ENCODE measurements at places on chromosomes 7 and 10.
A peak's percentile ranks its signal among the peaks of the same experiment; 100 is the strongest.

DNA sequence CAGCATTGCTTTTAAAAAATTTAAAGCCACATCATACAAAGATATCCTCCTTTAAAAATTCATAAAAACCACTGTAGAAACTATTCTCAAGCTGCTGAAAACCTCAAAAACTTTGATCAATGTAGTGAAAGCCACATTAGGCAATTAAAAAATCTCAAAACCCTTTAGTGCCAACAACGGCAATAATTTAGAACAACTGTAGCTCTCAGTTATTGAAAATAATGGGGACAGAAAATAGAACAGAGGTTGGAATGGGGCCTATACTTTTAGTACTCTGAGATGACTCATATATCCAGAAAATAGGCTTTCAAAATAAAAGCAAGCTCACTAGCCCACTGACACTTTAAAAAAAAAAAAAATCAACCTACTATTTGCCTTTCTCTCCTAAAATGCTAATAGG is 87.5 kb downstream of the GSAP start:
- no peak for DNase-seq

GRCh38 chr10:92829786-92830377 is 18.4 kb upstream of the EXOC6 start:
- DNase-seq = no peak

DNA sequence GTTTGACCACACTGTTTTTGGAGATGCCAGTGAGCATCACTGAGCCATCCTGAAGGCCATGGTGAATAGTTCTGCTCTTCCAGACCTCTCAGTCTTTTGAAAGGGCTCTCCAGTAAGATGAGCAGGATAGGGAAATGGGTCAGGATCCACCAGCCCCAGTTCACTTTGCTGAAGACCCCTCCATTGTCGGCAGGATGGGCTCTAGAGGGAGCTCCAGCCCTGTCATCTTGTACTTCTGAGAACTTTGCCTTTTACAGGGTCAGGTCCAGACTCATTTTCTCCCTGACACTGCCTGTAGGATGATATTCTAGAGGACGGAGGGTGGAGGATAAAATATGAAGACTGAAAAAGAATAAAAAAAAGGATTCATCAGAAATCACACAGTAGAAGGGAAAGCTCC is 13.1 kb downstream of the LHFPL3 start:
- DNase-seq = no peak

DNA sequence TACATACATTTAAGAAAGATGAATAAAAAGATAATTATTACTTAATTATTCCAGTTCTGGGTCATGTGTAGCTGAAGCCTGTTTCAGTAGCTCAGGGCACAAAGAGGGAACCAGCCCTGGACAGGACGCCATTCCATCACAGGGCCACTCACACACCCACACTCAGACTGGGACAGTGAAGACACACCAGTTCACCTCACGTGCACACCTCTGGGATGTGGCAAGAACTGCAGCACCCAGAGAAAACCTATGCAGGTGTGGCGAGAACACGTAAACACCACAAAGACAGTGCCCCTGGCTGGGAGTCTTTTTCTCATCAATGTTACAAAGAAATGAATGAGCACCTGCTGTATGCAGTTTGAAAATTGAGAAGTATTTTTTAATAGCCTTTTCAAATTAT is 1.6 kb upstream of the IDI1 start:
- no peak for DNase-seq

GRCh38 chr7:138214926-138215325 is 138.7 kb downstream of the AKR1D1 start:
- no peak for DNase-seq

DNA sequence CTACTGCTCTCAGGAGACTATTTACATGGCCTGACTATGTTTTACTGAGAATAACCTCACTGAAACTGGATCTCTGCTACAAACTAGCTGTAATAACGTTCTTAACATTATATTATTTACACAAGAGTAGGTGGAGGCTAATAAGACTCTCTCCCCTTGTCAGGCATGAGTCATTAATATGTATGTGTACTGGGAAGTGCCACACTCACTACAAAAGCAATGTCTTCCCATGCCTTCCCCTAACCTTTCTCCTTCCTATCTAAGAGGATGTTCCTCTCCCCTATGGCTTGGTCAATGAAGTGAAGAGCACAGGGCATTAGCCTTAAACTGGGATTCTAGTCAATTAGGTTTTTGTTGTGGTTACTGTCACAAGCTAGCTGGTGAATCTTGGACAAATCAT is 147.9 kb downstream of the DGKB start:
- no peak for DNase-seq

GRCh38 chr7:12674053-12674452 is 13.4 kb upstream of the ARL4A start:
- DNase-seq = no peak

DNA sequence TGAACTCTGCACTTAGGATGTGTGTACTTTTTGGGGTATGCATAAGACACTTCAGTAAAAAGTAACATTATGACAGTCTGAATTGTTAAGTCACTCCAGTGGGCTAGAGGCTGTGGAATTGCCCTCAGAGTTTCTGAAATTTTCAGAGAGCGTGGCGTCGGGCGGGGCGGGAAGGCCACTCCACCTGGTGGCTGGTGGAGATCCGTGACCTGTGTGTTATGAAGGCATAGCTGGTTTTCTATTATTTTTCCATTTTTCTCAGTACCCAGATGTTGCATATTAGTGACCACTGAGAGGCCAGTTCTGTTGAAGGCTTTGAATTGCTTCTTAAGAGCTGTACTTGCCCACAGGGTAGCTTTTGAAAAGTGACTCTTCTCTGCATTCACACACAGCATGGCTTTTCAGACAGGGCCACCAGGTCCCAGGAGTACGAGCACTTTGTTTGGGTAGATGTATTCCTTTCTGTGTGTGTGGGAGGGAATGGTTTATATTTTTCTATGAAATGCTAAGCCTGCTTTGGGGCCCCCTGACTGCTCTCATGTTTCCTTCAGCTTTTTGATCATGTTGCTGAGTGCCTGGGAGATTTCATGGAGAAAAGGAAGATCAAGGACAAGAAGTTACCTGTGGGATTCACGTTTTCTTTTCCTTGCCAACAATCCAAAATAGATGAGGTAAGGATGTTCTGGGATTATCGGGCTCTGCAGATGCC is 52.3 kb downstream of the TACR2 start:
- DNase-seq = no peak

GRCh38 chr10:110286841-110287240 is 17.9 kb downstream of the SMNDC1 start:
- no peak for DNase-seq

DNA sequence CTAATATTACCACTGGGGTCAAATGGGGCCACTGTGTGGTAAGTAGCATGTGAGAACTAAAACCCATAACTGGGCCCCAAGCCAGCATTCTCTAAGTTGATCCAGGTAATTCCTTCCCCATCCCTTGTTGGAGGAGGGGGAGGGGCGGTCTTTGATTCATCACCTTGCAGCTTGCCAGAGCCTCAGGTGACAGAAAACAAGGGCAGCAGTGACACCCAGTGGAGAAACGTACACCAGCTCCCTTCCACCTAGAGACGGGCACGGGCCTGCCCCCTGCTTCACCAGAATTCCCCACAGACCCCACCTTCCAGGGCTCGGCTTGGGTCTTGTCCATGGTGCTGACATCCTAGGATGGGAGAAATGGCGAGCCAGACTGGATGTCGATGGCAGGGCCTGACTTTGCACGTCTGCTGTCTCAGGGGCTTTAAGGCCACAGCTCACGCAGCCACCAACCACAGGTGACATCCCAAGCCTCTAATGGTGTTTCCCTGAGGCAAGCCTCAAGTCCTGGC is 102.0 kb downstream of the STRA8 start:
- no peak for DNase-seq

DNA sequence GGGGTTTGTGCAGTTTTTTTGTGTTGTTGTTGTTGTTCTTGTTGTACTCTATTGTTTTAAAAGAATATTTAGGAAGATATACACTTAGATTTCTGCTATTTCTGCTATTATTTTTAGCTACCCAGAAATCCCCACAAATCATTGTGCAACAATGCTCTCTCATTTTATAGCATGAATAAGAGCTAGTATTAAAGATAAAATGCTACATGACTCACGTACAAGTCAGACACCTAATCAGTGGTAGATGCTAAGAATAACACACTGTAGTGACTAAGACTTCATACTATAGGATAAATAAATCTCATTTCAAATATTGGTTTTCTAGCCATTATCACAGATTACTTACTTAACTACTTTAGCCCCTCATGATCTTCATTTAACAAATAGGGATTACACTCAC is 920.5 kb downstream of the KCNMA1 start:
- DNase-seq = peak; percentile 58

GRCh38 chr7:85498031-85498430 is 311.2 kb upstream of the SEMA3D start:
- DNase-seq = no peak

DNA sequence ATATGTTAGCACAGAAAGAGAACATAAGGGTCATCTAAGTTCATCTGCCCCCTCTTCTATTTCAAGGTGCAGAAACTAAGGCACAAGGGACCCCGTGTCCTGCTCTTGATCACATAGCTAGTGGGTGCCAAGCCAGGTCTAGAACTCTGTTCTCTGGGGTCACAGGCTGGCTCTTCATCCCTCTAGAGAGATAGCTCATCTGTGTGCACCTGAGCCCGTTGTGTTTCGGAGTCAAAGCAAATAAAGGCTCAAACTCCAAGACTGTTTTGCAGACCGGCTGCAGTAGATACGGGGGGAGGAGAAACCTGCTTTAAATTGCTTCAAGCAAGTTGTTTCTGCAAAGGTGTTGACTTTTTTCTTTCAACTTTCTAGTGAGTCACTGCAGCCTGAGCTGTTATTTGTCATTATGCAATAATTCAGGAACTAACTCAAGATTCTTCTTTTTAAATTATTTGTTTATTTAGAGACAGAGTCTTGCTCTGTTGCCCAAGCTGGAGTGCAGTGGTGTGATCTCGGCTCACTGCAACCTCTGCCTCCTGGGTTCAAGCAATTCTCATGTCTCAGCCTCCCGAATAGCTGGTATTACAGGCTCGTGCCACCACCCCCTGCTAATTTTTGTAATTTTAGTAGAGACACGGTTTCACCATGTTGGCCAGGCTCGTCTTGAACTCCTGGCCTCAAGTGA is 6.5 kb downstream of the BLVRA start:
- no peak for DNase-seq

DNA sequence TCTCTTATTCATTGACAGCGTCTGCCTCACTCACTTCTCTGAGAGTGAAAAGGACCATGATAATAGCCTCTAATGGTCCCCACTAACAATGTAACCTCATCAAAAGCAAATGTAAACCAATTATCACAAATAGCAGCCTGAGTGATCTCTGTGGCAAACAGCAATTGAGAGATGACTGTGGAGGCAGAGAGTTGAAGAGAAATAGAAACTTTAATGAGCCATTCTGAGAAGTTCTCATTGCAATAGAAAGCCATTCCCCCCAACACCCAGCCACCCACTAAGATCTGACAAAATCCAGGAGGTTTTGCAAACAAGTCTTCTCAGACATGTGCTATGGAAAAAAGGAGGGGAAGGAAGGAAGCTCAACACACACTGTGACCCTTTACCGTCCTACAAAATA is 44.2 kb upstream of the RNF148 start:
- DNase-seq = no peak

- no peak for DNase-seq
These were observed 1.2 kb upstream of the OR6V1 start for GRCh38 chr7:143050931-143051330.

- no peak for DNase-seq
These were observed 6.5 kb downstream of the SNX8 start for GRCh38 chr7:2307690-2308107.

- no peak for DNase-seq
These were observed 121.8 kb upstream of the C1QL3 start for GRCh38 chr10:16643502-16643901.

- no peak for DNase-seq
These were observed 348.5 kb downstream of the BBS9 start for GRCh38 chr7:33477719-33478480.

- no peak for DNase-seq
These were observed 56.2 kb downstream of the HK1 start for GRCh38 chr10:69334302-69335062.

DNA sequence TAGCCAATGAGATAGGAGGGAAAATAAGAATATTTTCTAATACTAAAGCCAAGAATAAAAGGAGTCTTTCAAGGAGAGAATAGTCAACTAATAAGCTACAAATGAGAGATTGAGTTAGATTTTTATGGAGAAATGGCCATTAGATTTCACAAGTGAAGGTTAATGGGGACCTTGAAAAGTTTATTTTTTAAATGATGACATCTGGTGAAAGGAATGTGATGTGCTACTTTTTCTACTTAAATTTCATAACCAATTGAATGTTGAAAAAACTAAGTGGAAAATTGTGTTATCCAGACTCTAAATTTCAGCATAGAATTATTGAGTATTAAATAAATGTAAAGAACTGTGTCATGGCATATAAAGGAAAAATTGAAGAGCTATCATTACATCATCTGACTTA is 125.7 kb downstream of the TSPAN12 start:
- no peak for DNase-seq

DNA sequence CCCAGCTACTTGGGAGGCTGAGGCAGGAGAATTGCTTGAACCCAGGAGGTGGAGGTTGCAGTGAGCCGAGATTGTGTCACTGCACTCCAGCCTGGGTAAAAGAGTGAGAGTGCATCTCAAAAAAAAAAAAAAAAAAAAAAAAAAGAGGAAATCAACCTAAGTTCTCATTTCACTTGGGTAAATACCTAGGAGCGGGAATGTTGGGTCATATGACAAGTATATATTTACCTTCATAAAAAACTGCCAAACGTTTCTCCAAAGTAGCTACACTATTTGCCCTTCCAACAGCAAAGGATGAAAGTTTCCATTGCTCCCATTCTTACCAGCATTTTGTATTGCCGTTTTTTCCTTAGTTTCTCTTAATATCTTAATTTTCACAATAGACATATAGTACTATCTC is 9.8 kb downstream of the P4HA1 start:
- no peak for DNase-seq

- DNase-seq = no peak
These were observed 71.1 kb downstream of the FIGNL1 start for GRCh38 chr7:50379082-50379481.

- DNase-seq = no peak
These were observed 161.9 kb downstream of the SORCS3 start for GRCh38 chr10:104802941-104803340.

DNA sequence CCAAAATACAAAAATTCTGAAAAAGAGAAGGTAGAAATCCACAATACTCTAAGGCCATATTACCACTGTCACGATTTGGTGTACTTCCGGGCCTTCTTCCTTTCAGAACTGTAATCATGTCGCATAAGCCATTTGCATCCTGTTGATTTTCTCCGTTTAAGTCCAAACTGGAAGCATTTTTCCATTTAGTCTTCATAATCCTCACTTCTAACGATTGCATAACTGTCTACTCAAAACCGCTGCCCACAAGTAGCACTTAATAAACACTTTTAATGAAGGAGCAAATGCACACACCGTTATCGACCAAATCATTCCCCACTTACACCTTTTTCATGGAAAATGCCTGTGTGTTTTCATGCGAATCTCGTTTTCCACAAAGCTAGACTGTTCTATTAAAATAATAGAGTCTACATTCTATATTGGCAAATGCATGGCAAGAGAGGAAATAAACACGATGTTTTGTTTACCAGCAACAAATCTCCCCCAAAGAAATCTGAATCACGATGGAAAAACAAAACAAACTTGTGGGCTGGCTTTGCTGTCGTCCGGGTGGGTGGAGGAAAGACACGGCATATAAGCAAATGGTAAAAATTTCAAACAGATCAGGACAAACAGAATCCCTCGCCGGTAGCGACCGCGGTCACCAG is 1.0 kb downstream of the ATE1 start:
- DNase-seq = no peak

- no peak for DNase-seq
These were observed 132.4 kb downstream of the DIP2C start for GRCh38 chr10:556971-557637.
